WTC11 (cell line): ENCODE measurements at places on chromosomes 5 and 9.

DNA sequence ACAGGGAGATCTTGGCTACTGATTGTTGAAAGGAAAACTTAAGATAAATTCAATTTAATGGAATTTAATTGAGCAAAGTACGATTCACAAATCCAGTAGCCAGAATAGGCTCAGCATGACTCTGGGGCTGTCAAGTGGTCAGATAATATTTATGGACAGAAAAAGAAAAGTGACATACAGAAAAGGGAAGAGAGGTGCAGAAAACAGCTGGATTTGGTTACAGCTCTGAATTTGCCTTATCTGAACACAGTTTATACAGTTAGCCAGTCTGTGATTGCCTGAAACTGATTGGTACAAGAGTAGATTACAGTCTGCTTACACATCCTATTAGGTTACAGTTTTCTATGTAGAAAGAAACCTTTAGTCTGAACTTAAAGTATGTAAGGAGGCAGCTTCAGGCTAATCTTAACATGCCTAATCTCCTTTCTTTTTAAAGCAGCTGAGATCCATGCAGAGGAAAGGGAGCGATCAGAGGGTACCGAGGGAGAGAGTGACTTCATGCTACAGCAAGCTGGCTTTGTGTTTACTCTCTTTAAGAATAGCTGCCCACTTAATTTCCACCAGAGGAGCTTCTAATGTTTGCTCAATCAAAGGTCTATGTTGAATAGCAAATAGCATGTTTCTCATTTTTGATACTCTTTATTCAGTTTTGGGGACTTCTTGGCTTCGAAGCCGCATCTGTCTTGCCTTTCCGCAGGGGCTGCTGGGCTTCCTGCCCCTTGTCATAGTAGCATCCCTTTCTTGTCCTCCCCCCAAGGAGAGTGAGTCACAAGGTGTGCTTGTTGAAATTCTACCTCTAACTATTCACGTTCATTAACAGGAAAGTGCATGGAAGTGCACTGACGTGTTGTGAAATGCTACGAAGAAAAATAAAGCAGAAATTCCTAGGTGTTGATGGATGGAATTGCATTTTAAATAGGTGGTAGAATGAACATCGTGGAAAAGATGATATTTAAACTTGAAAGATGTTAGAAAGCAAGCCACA is 761.2 kb downstream of the TAF11L14 start:
- DNase-seq: no peak

DNA sequence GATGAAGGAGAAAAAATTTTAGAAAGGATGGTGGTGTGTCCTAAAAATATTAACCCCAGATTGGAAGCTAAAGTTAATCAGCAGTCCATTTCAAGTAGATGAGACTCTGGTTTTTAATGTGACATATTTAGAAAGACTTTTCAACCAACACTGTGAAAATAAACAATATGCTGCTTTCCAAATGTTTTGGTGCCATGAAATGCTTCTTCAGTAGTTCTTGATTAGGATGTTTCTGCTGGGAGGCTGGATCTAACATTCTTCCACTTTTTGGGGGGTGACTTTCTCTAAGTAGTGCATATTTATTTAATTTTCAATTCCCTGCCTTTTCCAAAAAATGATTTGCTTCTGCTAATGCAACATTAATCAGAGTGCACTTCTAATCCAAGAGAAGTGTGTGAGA is 593.3 kb upstream of the DMAC1 start:
- DNase-seq: no peak

- no peak for DNase-seq
Observed at GRCh38 chr9:27108981-27109541, at the start of gene TEK. Gene TEK, plus strand, starts transcription at chr9:27109225. Its CDS starts 366 bp downstream, at chr9:27109591.

DNA sequence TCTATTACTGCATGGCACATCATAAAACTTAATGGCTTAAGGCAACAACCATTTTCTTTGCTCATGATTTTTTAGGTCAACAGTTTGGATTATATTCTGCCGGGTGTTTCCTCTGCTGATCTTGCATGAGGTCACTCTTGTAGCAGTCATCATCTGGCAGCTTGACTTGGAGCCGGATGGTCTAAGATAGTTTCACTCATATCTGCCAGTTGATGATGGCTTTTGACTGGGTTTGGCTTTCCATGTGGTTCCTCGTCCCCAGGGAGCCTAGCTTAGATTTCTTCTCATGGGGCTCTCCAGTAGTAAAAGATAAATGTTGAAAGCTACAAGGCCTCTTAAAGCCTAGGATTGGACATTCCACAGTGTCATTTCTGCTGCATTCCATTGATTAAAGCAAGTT is 27.4 kb downstream of the LNPEP start:
- no peak for DNase-seq

GRCh38 chr9:72006501-72006900 is 53.9 kb downstream of the C9orf57 start:
- no peak for DNase-seq

DNA sequence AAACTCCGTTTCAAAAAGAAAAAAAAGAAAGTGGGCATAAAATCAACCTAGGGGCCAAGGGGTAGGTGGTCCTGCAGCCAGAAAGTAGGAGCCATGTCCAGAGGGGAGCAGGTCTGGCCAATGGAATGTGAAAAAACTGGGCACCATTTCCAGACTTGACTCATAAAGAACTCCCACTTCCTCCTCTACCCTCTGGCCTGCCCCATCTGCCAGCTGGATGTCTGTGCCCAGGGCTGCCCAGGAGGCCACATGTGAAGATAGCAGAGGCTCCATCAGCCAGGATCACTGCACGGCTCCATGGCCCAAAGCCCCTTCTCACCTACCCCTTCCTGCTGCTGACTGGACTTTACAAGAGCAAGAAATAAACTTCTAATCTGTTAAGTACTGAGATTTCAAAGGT is 42.1 kb upstream of the EEIG1 start:
- DNase-seq: no peak

GRCh38 chr5:126186210-126186609 is 237.0 kb upstream of the GRAMD2B start:
- DNase-seq: no peak

GRCh38 chr9:133799716-133800115 is 61.6 kb upstream of the SARDH start:
- DNase-seq: no peak

DNA sequence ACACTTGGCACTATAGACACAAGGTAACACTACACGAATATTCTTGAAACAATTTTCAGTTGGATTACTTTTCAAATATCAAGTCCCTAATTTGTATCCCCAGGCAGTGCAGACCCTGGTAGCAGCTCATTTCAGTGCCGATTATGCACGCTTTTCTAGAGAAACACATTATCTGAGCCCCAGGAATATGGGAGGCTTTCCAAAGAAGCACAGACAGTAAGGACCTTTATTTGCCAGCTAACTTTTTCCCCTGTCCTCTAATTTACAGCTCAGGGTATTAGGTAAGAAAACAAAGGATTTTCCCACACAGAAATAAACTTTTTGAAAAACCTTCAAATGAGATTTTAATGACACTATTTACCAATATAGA is 852.3 kb upstream of the DMAC1 start:
- no peak for DNase-seq

GRCh38 chr5:110751902-110752762 is 13.3 kb downstream of the SLC25A46 start:
- DNase-seq: no peak

DNA sequence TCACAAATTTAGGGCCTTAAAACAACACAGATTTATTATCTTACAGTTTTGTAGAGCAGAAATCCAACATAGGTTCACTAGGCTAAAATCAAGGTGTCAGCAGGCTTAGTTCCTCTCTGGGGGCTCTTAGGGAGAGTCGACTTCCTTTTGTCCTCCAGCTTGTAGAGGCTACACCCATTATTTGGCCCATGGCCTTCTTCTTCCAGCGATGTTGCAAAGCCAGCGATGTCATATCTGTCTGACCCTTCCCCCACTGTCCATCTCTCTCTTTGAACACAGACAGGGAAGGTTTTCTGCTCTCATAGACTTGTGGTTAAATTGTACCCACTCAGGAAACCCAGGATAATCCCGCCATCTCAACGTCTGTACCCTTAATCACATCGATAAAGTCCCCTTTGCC is 60.3 kb upstream of the SHB start:
- DNase-seq: no peak

- no peak for DNase-seq
Observed at GRCh38 chr5:180153099-180153498, 55.9 kb downstream of the RASGEF1C start.

DNA sequence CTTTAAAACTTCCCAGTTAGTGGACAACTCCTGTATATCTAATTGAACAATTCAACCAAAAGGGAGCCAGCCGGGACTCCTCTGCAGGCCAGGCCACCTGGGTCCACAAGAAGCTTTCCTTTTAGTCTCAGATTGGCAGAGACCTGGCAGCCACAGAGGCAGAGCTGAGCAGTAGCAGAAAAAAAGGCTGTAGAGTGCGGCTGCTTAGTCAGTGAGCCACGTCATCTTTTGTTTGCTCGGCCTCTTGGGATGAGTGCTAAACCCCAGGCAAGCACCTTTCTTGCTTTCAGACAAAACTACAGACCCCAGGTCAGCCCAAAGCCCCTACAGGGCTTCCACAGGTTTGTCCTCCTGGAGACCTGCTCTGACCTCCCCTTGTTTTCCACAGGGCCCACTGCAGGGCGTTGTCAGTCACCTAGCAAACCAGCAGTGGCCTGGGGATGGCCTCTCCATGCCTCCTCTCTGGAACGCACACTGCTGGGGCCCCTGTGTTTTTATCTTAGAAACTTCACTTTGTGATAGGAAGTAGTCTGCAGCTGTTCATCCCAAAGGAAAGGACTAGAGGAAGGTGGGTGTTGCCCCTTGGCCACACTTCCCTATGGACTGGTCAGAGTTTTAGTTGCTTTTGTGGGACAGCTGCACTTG is 49.9 kb downstream of the SHB start:
- no peak for DNase-seq

GRCh38 chr9:76701441-76702039 is 62.7 kb upstream of the PCA3 start:
- DNase-seq: no peak

DNA sequence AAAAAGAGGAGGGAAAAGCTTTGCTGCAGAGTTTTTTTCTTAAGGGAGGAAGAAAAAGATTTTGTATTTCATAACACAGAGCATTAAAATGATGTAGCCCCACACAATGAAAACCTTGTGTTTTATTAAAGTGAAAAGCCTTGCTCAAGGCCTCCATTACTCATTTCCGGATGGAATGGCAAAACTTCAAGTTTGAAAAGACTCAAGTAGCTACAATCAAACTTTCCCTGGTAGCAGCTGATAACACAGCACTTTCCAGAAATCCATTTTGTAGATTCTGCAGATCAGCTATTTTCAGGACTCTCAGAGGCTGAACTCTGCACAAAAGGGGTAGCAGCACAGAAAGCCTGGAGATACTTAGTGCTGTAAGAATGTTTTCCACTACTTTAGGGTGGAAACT is 374.8 kb downstream of the NFIB start:
- no peak for DNase-seq

DNA sequence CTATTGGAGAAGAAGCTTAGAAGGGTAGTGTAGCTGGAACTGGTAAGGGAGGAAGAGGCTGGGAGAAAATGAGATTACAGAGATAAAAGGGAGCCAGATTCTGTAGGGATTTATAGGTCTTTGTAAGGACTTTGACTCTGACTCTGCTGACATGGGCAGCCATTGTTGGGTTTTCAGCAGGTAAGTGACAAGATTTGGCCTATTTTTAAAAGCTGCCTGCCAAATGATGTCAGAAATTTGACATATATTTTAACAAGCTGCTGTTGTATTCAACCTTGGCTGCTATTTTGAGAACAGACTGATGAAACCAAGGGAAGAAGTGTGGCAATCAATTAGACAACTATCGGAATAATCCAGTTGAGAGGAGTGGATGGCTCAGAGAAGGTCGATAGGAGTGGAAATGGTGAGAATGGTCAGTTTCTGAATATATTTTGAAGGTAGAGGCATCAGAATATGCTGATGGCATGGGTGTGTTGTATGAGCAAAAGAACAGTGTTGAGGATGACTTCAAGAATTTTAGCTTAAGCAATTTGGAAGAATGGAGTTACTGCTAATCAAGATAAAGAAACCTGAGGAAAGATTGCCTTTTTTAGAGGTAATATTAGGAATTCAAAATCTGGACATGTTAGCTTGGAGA is 56.8 kb downstream of the KCTD16 start:
- no peak for DNase-seq
